ENCODE measurements at places on chromosomes 12 and 14.

DNA sequence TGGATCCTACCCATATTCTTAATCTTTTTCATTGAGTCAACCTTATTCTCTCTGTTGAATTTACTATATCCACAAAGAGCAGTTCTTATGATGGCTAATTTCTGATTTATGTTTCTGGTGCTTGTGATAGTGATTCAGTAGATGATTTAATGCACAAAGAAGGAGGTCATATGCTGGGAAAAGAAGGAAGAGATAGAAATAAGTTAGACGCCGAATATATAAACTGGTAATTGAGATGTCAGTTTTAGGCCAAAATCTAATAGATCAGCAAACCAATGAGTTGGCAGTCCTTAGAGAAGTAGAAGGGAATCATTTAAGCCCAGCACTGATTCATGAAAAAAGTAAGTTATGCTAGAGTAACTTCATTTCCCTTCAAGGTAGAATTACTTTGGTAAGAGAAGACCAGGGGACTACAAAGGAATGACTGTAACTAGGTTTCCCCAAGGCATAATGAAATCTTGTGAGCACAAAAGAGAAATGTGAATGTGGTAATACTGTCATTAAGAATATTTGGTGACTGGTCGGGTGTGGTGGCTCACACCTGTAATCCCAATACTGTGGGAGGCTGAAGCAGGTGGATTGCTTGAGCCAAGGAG, 132.4 kb downstream of the TGFB3 start:
- no peak for DNase-seq

- no peak for DNase-seq
These were observed 417.7 kb downstream of the FLRT2 start for GRCh38 chr14:85947461-85948139.

- DNase-seq = no peak
These were observed 8.1 kb upstream of the CMAS start for GRCh38 chr12:22037947-22038346.

- no peak for DNase-seq
These were observed 303.4 kb upstream of the PRICKLE1 start for GRCh38 chr12:42892702-42893551.

DNA sequence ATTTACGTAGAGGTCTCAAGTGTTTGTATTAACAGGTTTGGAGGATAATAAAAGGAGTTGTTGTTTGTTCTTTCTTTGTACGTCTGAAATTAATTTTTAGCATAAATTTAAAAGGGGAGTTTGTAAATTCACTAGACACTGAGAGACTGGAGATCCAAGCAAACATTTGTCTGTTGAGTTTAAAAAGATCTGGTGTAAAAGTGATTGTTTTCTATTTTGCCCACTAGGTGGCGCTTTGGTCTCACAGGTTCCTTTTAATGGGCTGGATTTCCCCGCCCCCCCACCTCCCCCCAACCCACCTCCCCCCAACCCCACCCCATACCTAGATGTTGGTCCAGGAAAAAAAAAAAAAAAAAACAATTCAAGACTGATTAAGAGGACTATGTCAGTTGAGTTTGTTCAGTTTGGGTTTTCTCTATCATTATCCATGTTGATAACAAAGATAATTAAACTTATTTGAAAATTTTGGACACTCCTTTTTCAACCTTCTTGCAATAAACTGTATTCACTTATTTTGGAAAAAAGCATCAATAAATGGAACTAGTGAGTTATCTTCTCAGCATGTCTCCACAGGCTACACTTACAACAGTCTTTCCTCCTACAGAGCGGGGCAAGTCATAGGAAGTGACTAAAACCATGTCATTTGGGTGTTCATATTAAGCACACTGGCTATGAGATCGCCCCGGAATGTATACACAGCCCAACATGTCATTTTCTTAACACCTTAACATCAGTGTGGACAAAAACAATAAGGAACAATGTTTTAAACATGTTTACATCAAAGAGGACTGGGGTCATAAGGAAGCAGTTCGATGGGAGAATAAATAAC, 841.1 kb downstream of the NRXN3 start:
- no peak for DNase-seq

DNA sequence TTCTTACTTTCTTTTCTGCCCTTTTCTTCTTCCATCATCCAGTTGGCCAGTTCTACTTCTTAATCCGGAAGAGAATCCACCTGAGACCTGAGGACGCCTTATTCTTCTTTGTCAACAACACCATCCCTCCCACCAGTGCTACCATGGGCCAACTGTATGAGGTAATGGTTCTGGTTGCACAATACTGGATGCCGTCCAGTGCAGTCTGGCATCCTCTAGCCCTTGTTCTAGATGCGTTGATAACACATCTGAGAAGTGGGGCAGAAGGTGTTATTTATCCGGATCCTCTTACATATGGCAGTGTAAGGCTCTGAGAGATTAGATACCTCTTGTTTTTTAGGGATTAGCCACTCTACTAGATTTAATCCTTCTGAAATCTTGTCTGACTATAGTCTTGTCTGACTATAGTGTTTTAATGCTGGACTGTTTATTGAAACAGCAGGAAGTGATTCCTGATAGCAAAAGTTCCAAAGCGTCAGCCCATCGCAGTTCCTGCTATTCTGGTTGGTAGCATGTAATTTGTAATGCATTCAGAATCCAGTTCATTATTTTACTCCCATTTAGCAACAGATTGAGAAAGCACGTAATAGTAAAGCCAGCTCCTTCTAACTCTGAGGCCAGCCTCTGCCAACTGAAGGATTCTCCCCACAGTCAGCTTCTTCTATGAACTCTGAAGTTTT, 7.9 kb downstream of the GABARAPL1 start:
- no peak for DNase-seq

- DNase-seq = no peak
These were observed 4.2 kb downstream of the PPM1H start for GRCh38 chr12:62930546-62931425.

GRCh38 chr12:71415336-71416231, 24.0 kb upstream of the LGR5 start:
- DNase-seq = no peak

DNA sequence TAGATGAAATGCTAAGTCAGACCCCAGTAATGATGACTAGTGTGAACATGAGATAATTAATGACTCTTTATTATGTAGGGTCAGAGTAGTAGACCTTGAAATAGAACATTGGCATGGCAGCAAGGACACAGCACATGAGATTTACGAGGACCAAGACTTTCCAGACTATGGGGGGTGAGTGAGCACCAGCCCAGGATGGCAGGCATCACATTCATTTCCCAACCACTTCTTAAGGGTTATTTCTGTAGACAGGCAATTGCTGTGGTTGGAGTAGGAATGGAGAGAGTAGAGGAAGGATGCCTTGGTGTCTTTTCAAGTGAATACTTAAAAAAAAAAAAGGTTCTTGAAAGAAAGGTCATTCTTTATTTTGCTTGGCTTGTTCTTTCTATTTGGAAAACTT, 189.4 kb upstream of the DYRK2 start:
- no peak for DNase-seq

- no peak for DNase-seq
These were observed 1.2 kb upstream of the BMAL2 start for GRCh38 chr12:27331291-27331926.
